NCI-H2029 treated with DMSO at 0.1 percent for 48 hours (cell line): ENCODE measurements at places on chromosomes 7 and 10.

DNA sequence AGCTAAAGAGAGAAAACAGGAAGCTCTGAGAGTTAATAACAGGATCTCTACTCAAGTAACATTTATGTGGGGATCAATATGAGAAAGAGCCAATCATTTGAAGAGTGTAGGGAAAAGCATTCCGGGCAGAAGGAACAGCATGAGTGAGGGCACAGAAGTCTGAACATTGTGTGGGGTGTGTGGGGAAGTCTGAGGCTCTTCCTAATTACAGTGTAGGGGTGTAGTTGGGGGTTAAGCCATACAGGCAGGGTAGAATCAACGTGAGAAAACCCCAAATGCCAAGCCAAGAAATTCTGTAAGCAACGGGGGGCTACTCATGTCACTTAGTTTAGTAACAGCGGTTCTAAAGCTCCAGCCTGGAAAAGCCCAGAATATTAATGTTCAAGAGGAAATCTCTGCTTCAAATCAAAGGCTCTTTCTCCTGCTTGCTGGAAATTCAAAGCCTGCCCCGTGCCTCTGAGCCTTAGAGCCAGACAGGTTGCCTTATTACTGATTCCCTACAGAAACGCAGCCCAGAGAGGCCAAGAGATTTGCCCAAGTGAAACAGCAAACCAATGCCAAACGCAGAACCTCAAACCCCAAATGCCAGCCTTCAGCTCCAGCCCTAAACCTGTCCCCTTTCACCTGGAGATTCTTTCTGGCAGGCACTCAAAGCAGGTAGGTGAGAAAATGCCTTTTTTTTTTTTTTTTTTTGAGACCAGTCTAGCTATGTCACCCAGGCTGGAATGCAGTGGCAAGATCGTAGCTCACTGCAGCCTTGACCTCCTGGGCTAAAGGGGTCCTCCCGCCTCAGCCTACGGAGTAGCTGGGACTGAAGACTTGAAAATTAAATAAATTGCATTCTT lies 36.1 kb downstream of the DNAJB12 start:
- DNase-seq: no peak

DNA sequence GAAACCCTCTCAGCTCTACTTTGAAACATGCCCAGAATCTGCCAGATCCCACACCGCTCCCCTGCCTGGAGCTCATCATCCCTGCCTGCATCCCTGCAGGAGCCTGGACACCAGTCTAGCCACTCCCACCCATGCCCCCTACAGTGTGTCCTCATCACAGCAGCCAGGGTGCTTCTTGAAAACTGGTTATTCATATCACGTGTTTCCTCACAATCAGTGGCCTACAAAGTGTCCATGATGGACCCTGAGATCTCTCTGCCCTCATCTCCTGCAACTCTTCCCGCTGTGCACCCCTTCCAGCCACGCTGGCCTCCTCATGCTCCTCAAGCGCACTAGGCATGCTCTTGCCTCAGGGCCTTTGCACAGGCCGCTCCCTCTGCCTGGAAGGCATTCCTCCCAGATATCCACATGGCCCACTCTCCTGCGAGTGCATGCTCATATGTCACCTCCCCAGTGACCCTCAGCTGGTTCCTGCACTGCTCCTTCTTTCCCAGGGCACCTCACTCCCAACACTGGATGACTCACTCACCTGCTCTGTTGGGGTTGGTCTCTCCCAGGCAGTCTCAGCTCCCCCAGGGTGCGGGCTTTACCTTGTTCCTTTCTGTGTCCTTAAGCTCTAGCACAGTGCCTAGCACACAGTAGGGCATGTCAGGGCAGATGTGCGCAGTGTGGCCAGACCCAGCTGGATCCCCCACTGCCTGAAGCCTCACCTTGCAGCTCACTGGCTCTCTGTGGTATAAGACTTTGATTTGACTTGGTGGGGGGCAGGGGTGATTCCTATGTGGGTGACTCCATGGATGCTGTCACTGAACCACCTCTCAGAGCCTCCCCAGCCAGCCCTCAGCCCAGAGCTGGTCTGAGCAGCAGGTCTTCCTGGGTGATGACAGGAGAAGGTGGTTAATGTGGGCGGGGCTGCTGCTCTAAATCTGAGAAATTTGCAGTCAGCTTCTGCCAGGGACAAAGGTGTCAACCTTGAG lies 37.3 kb downstream of the CDH23 start:
- DNase-seq: no peak

DNA sequence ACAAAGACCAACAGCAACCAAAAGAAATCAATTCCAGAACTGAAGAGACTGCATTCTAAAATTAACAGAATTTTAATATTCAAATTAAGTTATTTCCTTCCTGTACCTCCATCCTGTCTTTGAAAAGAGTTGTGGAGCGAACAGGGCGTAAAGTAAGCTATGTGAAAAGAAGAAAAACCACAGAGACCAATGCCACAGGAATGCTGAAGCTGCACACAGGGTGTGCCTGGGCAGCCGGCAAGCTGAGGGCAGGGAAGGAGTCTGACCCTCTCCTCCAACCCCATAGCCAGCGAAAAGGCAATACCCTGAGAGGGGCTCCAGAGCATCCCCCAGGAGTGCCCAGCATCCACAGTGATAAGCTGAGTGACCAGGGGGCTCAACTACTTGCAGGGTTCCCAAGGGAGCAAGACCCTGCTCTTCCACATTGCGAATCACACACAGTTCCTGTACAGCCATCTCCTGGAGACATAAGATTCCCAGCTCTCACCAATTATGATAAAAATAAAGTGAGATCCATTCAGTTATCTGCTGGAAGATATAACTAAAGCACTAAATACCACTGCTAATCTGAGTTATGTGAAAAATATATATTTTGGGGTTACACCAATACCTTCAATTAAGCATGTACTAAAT lies 93.8 kb downstream of the PARD3 start:
- DNase-seq: no peak

GRCh38 chr10:15349112-15349511 lies 22.0 kb downstream of the FAM171A1 start:
- DNase-seq: no peak

DNA sequence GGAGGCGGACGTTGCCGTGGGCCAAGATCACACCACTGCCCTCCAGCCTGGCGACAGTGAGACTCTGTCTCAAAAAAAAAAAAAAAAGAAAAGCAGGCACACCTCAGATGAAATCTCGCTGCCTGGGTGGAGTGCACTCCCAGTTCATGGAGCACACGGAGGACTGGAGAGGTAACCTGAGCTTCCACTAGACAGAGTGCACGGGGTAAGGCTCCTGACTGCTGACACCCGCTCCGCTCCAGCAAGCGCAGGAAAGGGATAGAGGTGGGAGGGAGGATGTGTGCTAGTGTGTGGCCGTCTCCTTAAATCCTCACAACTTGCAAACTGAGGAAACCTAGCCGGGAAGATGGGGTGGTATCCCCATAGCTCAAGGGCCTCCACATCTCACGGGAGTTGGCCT lies 50.8 kb downstream of the FAM53B start:
- DNase-seq: peak; percentile 56

DNA sequence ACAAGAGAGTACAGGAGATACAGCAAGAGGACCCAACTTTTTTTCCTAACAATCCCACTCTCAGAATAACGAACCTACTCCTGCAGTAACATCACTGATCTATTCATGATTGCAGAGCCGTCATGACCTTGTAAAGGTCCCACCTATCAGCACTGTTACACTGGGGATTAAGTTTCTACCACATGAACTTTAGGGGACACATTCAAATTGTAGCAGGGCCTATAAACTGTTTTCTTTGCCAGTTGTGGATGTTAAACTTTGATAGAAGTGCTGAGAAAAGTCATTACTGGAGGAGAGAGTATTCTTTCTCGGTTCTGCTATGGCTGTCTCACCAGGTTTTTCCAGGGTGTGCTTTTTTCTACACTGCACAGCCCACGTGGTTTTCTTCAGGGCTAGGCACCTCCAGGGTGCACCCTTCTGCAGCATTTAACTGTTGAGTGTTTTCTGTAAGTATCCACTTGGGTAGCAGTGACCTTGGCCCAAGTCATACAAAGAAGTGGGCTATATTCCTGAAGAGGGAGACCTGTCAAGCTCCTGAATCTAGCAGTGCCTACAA lies 131.6 kb upstream of the AHR start:
- DNase-seq: no peak

GRCh38 chr10:69655868-69656555 lies 26.0 kb downstream of the FAM241B start:
- no peak for DNase-seq

DNA sequence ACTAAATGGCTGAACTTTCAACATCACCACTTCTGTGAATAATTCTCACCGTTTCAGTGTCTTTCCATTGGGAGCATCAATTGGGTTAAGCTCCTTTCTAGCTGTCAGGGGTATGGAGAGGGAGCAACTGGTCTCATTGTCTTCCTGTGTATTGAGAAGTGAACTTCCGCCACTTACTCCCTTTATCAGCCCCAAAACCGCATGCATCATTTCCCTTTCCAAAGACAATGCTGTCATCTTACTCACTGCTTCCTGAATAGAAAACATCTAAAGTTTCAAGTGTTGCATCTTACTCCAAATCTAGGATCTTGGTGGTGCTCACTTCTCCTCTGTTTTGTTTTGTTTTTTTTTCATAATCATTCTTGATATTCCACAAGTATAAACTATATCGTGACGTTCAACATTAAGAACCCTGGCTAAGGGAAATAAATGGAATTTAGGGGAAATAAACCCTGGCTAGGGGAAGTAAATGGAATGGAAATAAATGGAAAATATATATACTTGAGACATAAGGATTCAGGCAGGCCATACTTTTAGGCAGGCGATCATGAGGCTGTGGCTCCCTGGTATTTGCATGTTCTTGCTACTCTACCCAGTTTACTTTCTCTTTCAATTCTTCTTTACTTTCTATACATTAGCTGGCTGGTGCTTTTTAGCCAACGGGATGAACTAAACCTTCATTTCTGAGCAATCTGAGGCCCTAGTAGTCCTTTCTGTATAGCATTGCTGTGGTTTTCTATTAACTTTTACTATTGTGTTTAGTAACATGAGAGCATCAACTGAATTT lies 371.9 kb downstream of the BMPER start:
- DNase-seq: no peak

DNA sequence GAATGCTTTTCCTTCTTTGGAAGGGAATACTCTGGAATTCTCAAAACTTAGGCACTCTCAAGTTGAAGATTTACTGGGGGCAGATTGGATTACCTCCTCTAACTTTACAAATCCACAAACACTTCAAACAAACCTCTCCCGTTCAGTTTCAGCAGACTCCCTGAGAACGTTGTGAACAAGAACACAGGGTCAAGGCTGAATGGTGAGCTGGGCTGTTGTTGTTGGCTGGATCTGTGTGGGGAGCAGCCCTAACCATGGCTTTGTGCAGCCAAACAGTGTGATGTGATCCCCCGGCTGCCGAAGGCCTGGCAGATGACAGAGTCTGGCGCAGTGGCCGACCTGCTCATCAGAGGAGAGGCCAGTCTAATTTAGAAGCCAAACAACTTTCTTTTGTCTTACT lies 93.1 kb downstream of the BMPER start:
- no peak for DNase-seq

- DNase-seq: no peak
Observed at GRCh38 chr7:116230191-116231005, 20.1 kb downstream of the TES start.

DNA sequence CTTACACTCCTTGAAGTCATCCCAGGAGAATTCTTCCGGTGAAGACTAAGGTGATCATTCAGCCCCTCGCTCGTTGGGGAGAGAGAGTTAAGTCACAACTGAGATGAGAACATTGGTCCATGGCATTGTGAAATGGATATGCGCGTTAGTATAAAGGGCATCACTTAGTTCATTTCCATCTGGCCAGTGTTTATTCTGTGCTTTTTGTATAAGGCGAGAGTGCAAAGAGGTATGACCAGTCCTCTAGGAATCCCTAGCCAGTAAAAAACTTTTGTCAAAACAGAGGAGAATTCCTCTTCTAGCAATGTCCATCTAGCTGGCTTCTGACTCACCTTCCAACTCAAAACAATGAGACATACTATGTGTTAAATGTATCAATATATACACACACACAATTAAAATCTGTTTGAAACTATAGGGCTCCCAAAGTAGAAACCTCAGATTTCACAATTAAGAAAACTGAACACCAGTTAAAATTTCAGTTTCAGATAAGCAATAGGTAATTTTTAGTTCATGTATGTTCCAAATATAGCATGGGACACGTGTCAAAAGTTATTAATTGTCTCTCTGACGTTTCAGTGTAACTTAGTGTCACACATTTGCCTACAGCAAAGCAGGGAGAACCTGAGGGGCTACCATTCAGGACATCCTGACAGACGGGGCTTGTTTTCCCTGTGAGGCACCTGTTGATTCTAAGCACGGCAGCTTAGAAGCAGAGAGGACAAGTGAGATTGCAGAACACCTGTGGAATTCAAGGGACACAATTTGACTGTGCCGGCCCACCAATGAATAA lies 158.9 kb downstream of the KLF6 start:
- no peak for DNase-seq

GRCh38 chr7:110877016-110877415 lies 213.9 kb upstream of the LRRN3 start:
- DNase-seq: no peak

- DNase-seq: no peak
Observed at GRCh38 chr7:30321882-30322192, 37.4 kb downstream of the ZNRF2 start.

DNA sequence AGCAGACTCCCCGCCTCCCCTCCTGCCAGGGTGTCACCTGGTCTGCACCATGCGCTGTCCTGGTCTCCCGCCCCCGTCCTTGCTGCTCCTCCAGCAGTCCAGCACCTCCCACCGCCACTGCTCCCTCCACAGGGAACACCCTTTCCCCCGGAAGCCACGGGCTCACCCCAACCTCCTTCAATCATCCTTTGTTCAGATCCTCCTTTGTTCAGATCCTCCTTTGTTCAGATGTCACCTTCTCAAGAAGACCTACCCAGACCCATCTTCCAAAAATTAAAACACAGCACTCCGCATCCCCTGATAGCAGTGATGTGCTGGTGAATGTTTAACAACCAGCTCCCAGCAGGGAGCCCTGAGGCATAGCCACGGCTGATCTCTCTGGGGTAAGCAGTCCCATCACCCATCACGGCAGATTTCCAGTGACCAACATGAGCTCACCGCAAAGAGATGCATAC lies 237.7 kb downstream of the USP6NL start:
- DNase-seq: no peak

DNA sequence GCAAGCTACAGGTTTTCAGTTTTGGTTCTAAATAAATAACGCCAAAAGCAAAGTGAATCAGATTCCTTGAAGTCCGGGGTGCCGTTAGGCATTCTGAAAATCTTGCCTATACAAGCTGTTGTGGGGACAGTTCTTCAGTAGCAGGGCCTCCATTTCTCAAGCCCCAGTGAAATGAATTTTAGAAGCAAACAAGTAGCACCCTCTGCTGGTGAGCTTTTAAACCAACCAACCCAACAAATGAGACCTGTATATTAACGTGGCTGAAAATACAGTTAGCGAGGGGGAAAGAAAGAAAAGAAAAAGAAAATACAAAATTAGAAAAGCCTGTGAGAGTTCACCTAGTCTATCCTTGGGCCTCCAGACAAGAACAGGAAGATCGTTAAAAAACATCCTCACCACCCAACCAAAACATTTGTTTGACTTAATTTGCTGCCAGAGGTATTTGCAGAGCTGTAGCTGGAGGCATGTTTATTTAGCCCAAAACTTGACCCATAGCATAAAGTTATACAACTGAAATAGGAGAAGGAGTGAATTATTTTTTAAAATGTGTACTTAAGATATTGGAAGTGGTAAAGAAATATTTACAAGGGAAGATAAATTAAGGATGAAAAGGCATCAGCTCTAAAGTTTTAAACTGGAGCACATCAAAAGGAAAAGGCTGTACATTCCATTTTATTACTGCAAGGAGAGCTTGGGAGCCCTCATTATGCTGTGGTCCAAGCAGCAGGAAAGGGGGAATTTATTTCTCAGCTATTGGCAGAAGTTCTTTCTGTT lies 98.9 kb downstream of the DYNC1I1 start:
- peak; percentile 64 for DNase-seq
